Activated gamma-delta T cell treated with Interleukin-2 at 50 U/mL for 16 hours (primary cell): ENCODE measurements at places on chromosomes 5 and 9.

DNA sequence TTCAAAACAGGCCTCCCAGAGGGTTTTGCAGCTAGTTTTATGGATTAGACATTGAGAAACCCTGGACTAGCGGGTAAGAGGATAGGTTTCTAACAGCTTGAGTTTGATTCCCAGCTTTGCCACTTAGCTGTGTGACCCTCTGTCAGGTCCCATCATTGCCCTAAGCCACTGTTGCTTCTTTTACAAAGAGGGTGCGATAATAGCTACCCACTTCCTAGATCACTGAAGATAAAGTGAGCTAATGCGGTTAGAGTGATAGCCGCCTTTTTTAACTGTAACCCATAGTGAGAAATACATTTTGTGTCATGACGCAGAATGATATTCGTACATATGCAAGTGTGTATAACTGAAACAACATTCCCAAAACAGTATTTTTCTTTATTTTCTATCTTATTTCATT is 40.3 kb downstream of the CSF1R start:
- no peak for DNase-seq

GRCh38 chr5:149357370-149358293 is at the start of gene PCYOX1L:
TSS of gene PCYOX1L (plus strand) at chr5:149358046. CDS start at chr5:149358069, 23 bp downstream.
- peak; percentile 89 for DNase-seq

GRCh38 chr9:137918331-137919094 is 40.9 kb downstream of the CACNA1B start:
- no peak for DNase-seq

DNA sequence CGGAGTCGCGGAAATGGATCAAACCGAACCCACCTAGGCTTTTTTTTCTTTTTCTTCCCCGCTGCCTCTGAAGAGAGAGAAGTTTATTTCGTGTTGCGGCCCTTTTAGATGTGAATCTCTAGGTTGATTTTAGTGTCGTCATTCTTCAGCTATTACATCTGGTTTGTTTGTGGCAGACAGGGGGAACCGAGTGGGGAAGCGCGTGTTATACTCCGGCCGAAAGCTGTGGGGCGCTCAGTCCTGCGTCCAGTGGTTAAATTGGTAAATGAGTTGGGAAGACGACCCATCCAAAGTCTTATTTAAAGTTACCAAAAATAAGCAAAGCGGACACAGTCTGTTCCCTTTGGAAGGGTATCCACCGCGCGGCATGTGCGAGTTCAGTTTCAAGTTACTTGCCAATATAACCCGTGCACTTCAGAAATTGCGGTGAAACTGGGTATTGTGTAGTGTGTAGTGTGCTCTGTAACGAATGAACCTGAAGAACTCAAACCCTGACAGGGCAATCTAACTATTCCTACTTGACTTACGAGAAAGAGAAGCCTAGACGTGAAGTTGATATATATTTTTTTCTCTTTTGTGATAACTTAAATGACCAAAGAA is 1.3 kb downstream of the MAN2A1 start:
- DNase-seq = peak; percentile 43

DNA sequence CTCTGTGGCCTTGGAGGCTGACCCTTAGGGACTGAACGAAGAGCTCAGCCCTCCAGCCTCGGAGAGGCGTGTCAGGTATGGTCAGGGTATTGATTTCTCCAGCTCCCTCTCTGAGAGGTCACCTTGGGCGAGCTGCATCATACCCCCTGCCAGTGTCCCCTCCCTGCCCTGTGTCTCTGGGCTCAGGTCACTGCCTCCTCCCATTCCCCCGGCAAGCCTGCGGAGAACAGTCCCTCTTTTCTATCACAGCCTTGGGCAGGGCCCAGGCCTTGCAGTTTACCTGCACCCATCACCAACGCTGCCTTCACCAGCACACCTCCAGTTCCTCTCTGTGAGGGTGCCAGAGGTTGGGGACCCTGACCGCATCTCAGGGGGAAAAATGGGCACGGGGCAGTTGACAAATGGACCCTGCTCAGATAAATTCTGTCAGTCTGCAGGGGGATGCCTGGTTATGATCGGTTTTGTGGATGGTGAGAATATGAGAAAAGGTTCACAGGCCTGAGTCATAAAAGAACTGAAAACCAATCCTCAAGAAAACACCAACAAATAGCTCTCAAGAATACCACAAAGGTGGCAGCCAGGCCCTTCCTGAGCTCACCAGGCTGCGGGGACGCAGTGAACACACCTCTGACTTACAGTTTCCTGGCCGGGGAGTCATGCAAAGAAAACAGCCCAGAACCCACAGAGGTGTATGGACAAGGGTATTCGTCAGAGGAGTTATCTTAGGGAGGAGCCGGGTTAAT is 24.7 kb upstream of the RXRA start:
- peak; percentile 75 for DNase-seq

- no peak for DNase-seq
Measured at GRCh38 chr9:93088656-93089015, 7.4 kb upstream of the CARD19 start.

DNA sequence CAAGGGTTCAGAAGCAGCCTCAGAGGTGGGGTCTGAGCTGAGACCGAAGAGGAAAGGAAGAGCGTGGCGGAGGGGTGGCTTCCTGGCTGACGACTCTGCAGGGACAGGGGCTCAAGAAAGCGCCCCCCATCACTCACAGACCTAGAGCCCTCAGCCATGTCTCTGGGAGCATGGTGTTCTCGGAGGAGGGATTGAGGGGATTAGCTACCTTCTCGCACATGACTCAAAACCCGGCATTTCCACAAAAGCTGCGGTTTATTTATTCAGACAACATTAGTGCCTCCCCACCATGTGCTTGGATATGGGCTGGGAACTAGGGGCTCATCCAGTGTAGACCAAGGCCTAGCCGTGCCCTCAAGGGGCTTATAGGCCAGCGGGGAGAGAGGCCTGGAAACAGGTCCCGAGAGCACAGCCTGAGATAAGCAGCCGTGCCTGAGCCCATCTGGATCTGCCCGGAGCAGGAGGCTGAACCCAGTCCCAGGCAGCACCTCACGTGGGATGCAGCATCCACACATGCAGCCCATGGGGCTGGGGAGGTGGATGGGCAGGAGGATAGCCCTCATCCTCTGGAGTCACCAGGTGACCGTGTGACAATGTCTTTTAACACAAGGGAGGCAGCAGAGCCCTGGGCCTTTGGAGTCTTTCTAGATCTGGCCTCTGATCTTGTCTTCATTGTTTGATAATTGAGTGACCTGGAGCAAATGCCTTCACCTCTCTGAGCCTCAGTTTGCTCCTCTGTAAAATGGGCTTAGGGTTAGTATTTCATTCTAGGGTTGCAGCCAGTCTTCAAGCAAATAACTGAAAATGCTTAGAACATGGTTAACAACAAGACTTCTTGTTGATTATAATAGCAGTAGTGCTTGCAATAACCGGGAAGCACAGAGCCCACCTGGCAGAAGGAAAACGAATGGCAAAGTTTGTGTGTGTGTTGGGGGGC is 878 bp upstream of the HMCN2 start:
- no peak for DNase-seq

GRCh38 chr5:35956429-35956828 is 18.0 kb upstream of the CAPSL start:
- no peak for DNase-seq

- no peak for DNase-seq
Measured at GRCh38 chr5:21680196-21680595, 1172.9 kb downstream of the CDH12 start.

DNA sequence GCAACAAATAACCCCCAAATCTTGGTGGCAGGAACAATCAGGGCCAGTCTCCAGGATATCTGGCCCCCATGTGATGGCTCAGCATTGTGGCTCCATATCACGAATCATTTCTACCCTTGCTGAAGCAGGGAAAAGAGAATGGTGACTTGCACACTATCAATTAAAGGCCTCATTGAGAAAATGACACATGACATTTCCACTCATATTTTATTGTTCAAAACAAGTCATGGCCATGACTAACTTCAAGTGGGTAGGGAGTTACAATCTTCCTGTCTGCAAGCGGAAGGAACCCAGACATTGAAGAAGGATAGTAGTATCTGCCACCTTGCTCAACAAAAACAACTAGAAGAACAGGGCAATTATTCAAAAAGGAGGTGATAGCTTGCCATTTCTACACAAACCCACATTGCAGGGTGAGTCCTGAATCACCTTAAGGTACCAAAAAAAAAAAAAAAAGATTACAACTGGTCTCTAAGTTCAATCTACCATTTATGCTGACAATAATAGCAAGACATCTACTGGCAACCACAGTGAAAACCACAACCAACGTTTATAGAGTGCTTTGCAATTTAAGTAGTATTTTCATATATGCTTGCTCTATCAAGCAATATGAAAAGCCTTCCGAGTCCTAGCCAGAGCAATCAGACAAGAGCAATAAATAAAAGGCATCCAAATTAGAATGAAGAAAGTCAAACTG is 186.7 kb upstream of the DAPK1 start:
- no peak for DNase-seq

DNA sequence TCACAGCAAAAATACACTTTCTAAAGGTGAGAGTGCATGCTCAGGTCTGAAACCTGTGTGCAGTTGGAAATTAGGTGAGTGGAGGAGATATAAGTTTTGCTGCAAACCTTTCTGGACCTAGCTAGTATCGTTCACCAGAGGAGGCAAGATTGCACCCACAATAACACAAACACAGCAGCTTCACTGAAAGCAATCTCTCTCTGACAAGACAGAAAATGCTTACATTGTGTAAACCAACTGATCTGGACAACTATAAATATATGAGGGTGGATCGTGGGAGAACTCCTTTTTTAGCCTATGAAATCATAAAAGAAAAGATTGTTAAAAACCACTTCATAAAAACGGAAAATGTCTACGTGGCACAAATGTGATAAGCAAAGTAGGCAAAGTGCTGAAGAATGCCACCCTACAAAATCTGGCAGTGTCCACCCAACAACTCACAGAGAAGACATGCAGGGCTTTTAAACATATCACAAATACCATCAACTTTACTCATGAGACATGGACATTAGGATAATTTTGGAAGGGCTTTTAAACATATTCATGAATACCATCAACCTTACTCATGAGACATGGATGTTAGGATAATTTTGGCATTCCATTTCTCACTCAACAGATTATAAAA is 134.3 kb downstream of the CDH18 start:
- DNase-seq = no peak

- no peak for DNase-seq
Measured at GRCh38 chr5:18888821-18889220, 1099.2 kb downstream of the CDH18 start.
